ENCODE measurements at places on chromosomes 1 and 21.

GRCh38 chr21:38938343-38938742 lies 132.6 kb downstream of the ETS2 start:
- DNase-seq, result no peak

GRCh38 chr1:152000964-152001630 lies 7.4 kb upstream of the S100A10 start:
- DNase-seq, result no peak

- no peak for DNase-seq
These were observed 31.0 kb upstream of the PPP1R15B start for GRCh38 chr1:204442376-204443259.

GRCh38 chr21:38822778-38823238 lies 17.1 kb downstream of the ETS2 start:
- no peak for DNase-seq

GRCh38 chr1:98002288-98002687 lies 81.5 kb upstream of the DPYD start:
- DNase-seq, result no peak

DNA sequence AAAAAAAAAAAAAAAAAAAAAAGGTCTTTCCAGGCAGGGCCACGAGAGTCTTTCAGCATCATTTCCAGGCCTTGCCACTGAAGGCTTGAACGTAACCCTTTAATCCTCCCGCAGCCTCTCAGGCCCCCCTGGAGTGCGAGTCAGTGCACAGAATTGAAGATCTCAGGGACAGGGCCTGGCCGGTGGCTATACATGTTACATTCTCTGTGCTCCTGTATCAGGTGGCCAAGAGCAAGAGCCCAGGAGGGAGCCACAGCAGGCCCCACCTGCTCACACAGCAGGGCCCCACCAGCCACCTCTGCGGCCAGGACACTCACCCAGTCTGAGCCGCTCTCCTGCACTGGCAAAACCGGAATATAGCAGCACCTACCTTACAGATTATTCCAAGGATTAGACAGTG lies 34.1 kb upstream of the SLC25A33 start:
- no peak for DNase-seq

DNA sequence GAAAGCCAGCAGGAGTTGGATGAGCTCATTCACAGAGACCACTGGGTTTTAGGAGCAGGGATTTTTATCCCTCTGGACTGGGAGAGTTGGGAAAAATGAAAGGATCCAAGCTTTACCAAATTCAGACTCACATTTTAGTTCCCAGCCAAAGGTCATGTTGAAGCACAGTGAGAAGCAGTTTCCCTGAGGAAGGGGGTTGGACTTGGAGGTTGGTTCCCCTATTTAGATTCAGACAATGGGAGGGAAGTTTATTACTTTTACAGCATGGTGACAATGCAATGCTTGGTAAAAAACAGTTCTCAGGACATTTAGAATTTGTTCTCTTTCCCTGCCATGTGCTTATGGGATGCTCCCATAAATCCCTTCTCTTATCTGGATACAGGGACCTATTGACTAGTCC lies 57.3 kb upstream of the ZNF648 start:
- DNase-seq, result no peak

- DNase-seq, result no peak
These were observed 51.6 kb downstream of the GNG4 start for GRCh38 chr1:235597867-235598553.

DNA sequence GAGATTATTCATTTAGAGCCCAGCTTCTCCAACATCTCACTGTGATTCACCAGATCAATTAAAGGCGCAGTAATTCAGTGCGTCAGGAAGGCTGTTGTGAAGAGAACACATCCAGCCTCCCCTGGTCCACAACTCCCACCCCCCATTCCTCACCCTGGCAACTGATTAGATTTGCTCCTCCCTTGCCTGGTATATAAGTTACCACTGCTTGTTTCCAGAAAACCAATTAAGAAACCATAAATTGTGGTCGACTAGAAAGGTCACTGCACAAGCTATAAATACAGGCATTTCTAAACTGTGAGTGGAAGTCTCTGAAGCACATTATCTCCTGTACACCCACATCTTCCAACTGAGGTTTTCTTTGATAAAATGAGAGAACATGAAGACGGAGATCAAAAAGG lies 41.9 kb downstream of the FAM163A start:
- no peak for DNase-seq

DNA sequence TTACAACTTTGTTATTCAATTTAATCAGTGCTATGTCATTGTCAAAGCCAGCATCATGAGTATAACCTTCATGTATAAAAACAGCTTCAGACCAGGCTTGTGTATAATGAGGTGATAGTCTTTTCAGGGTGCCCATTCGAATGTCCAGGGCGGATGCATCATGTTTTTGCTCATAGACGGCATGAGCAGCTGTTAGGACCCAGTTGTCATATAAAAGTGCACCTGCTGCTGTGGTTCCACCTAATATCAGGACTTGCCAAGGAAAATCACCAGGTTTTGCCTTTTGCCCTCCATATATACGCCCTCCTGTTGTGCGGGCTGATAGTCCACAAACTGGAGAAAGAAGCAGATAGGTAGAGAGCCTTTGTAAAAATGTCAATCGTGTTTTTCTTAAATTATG lies 14.9 kb downstream of the TARDBP start:
- DNase-seq, result no peak

- DNase-seq, result no peak
These were observed 72.5 kb downstream of the KCNT2 start for GRCh38 chr1:196535727-196536126.

GRCh38 chr1:155918660-155919059 lies 7.5 kb upstream of the RIT1 start:
- DNase-seq, result no peak

- DNase-seq, result no peak
These were observed 15.6 kb upstream of the ATP1B1 start for GRCh38 chr1:169090900-169091311.

GRCh38 chr1:37353871-37354270 lies 120.5 kb upstream of the ZC3H12A start:
- DNase-seq, result no peak

DNA sequence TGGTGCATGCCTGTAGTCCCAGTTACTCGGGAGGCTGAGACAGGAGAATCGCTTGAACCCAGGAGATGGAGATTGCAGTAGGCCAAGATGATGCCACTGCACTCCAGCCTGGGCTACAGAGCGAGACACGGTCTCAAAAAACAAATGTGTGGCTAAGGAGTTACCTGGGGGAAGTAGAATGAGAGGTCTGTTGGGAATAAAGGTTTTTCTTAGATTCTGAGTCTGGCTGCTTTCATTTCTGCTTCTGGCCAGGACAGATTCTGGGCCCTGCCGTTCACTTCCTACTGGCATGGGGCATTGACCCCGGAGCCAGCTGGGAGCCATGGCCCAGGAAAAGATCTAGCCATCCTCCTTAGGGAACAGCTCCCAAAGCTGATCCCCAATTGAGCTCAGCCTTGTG lies 420 bp upstream of the DCDC2B start:
- no peak for DNase-seq

DNA sequence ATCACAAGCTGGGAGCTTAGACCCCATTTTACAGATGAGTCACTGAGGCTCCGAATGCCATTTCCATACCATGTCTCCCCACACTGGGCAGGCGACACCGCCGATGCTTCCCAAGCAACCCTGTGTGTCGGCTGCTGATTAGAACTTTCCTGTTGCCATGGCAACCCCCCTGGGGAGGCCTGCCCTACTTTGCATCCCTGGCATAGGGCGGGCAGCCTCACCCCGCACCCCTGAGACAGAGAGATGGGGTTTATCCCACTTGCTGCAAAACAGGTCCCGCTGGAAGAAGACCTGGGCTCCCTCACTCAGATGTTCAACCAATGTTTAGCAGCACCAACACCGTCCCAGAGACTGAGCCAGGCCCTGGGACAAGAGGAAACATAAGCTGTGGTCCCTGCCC lies 81.5 kb downstream of the CAMK2N1 start:
- DNase-seq, result no peak

GRCh38 chr1:212946872-212947271 lies 3.5 kb upstream of the VASH2 start:
- no peak for DNase-seq

GRCh38 chr1:3657096-3657475 lies 4.8 kb downstream of the TP73 start:
- no peak for DNase-seq

DNA sequence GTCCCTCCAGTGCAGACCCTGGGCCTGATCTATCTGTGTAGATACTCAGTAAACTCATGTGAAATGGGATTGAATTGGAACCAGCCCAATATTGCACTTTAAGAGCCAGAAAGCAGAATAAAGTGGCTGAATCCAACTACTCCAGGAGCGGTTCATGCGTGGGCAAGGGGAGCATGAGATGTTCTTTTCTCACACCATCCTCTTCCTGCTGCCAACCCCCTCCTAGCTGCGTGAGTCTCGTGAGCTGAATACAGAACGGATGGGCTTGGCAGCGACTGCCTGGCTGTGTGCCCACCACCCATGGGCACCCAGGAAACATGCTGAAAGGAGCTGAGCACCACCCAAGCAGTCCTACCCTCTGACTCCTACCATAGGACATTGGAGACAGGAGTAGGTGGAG lies 128.3 kb downstream of the ELAVL4 start:
- no peak for DNase-seq

DNA sequence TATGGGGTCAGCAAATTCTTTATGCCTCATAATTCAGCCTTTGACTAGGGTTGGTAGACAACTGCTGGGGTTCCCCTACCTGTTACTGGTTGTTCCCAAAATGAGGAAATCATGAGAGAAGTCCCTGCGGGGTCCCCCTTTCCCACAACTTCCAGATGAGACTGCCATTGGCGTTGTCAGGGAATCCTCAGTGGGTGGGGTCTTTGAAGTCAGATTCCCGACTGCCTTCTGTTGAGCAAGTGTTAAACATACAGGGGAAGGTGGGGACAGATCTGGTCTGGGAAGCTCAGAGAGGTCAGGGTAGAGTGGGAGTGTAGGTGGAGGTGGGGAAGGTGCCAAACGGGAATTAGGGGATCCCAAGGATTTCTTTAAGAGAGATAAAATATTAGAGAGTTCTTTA lies 14.7 kb downstream of the HSD3B2 start:
- no peak for DNase-seq

DNA sequence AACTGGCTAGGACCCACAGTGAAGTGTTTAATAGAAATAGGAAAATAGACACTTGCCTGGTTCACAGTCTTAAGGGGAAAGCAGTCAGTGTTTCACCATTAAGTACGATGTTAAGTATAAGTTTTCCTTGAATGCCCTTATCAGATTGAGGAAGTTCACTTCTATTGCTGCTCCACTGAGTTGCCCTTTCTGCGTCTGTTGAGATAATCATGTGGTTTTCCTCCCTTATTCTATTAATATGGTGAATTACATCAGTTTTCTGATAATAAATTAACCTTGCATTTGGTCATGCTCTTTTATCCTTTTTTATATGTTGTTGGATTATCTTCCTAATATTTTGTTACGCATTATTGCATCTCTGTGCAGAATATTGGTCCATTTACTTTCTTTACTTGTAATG lies 21.4 kb downstream of the UTS2 start:
- no peak for DNase-seq

- DNase-seq, result no peak
These were observed 487 bp downstream of the HJV start for GRCh38 chr1:146021050-146021445.

GRCh38 chr21:19322360-19322759 lies 918.8 kb upstream of the TMPRSS15 start:
- DNase-seq, result no peak

GRCh38 chr1:115453666-115454065 lies 115.6 kb upstream of the NGF start:
- no peak for DNase-seq

DNA sequence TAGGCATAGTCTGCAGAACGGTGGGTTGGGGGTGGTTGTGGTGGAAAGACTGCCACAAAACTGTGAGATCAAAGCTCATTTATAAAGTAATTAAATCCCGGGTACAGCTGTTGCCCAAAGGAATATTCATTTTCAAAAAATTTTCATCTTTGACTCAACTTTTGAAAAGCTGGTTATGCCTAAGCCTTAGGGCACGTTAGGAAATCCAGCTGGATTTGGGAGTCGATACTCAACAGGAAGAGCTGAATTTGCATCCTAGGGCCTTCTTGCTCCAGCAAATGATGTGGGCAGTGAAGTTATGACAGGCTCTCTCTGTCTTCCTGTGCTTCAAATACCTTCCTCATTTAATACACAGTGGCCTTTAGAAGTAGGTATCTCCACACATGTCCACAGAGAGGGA lies 31.7 kb downstream of the ZP4 start:
- no peak for DNase-seq

DNA sequence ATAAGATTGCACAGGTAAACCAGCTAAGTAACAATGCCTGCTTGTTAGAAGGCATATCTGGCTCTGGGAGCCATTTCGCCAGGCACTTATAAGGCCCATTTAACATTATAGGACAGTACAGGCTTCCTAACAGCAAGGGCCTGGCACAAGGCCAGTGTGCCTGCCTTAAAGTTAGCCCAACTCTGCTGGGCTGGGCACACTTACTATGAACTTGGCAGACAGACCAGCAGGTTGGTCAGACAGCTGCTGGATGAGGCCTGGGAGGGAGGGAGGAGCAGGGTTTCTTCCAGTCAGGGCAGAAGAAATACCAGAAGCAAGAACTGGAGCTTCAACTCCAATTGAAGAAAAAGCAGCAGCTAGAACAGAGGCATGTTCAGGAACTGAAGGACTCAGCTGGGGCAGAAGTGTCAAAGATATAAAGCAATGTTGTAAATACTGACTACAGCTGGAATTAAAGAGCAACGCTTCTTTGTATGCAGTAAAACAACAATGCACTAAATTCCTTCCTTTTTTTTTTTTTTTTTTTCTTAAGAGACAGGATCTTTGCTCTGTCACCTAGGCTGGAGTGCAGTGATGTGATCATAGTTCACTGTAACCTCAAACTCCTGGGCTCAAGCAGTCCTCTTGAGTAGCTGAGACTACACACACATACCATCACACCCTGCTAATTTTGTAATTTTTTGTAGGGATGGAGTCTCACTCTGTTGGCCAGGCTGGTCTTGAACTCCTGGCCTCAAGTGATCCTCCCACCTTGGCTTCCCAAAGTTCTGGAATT lies 4.9 kb downstream of the CACHD1 start:
- DNase-seq, result no peak

DNA sequence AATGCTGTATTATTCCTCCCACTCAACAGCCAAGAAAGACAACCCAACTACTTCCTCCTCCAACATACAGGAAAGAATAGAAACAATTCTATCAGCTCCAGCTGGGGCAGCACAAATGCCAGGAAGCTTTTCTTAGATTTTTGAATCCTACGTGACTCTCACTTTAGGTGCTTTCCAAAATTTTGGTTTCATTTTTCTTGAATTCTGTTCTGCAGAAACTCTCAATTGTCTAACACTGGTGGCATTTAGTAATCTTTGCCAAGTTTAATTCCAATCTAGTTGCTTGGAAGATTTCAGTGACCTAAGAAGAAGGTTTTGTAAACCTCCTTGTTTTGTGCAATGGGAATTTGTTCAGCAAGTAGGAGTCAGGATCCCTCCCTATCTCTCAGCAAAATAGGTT lies 37.1 kb upstream of the DOCK7 start:
- no peak for DNase-seq

- no peak for DNase-seq
These were observed 171.1 kb downstream of the DAB1 start for GRCh38 chr1:57252597-57253294.

GRCh38 chr1:235006132-235006721 lies 122.4 kb downstream of the TOMM20 start:
- no peak for DNase-seq

GRCh38 chr1:92679980-92680379 lies 104.9 kb downstream of the EVI5 start:
- no peak for DNase-seq

GRCh38 chr1:1827089-1827848 lies 49.0 kb upstream of the NADK start:
- DNase-seq, result no peak
